Stimulated activated CD8-positive, alpha-beta memory T cell treated with anti-CD3 and anti-CD28 coated beads, Interleukin-7, amount 100 ng/mL, for 1 hour (primary cell): ENCODE measurements at places on chromosomes 2 and 18.

- DNase-seq, result no peak
Measured at GRCh38 chr2:22481486-22482259, 903.3 kb upstream of the KLHL29 start.

DNA sequence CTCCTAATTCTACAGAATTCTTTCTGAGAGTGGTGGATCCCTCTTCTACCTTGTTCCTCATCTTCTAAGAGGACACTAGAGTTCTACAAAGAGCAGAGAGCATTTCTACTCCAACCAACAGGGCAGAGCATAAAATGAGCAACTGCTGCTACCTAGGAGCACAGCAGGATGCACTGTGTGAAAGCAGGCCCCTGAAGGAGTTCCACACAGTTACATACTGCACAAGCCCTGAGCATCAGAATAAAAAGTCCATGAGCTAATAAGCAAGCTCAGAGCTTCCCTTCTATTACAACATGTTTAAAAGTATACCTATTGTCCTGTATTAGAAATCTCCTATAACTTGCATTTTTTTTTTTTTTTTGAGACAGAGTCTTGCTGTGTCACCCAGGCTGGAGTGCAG, 8.4 kb downstream of the FHL2 start:
- no peak for DNase-seq

- no peak for DNase-seq
Measured at GRCh38 chr2:241862775-241863535, 4.3 kb upstream of the PDCD1 start.

DNA sequence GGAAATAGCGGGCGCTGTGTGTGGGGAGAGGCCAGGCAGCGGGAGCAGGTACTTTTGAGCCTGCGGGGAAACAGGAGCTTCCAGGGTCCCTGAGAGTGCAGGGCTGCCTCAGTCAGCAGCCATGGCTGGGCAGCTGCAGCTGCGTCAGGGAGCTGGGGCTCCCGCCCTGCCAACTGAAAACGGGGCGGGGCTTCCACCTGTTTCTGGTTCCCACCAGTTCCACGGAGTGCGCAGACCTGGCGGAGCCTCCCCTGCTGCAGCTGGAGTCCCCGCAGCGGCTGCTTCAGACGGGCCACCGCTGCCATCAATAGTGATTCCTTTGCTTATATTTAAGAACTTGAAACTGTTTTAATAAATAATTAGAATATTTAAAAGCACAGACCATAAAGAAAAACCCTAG, 30.6 kb upstream of the RPRM start:
- no peak for DNase-seq

GRCh38 chr2:226474131-226474530, 325.5 kb downstream of the IRS1 start:
- no peak for DNase-seq

GRCh38 chr2:25938345-25938744, 44.0 kb downstream of the KIF3C start:
- DNase-seq, result no peak

DNA sequence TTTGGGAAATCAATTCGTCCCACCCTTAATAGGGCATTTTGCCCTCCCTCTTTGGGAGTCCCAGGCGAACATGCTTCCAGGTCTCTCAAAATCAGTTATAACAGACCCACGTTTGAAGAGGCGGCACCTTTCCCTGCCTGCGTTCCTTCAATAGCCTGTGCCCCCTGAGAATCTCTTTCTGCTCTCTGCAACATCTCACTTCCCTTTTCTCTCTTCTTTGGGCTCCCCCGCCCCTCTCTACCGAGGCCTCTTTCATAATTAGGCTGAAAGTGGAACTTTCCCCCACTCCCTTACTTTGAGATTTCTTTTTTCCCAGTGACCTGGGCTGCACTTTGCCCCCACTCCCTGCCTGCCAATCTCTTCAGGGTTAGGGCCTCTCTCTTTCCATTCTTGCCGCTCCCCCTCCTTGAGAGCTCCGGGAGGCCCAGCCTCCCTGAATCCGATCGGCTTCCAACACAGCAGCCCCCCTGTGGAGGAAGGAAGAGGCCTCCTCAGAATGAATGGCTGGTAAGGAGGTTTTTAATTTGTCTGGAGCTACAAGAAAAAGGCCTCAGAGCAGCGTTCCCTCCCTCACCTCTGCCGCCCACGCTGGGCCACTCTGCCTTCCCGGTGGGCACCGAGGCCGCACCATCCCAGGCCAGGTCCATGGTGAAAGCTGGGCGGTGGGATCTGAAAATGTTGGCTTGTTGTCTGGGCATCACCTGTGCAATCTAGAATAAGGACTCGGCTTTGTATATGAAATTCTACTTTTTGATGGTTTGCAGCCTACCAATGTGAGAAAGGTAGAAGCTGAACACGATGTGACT, 162.6 kb upstream of the SIX3 start:
- no peak for DNase-seq
